ENCODE measurements at places on chromosomes 16 and 17. TPM values are rescaled to one million over a fixed set of nuclear protein-coding genes. Genes with fewer than 3 reads are reported as not detected.

The FBXO39 gene
- total RNA-seq: 0.33 TPM

The IL17C gene
- not detected for total RNA-seq

DNA sequence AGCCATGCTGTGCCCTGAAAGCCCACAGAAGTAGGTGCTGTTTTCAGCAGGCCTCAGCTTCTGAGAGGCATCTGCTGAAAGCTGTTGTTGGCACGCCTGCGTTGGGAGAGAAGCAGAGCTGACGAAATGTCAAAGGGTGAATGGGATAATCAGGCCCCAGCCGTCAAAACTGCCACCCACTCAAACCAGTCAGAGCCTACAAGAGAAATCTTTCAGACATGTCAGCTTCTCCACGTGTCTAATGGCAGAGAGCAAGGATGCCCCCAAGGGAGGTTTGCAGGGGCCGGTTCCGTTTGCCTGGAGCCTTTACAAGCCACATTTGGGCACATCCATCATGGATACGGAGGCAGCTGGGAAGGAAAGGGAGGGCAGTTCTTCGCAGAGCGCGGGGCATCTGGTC lies 568.2 kb upstream of the EEF2KMT start:
- DNase-seq: no peak
- no peak overlapping the region for H3K4me3 ChIP-seq
- no peaks in the 10 kb centered on the region for H3K4me1 ChIP-seq
- no peak overlapping the region for H3K27ac ChIP-seq

DNA sequence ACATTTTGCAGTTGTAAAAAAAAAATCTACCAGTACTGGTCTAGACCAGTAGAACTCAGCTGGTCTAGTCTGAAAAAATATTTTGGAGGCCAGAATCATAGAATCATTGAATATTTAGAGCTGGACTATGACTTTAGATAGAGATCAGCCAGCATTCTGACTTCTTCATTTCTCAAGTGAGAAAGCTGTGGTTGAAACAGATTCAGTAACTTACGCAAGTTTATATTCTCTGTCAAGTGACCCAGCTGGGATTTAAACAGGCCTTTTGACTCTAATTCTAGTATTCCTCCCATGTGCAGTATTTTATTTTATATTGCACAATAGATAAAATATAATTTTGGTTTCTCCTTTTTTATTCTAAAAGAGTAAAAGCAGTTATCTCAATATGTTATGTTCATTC lies 4.9 kb downstream of the TNRC6A start:
- H3K4me1 ChIP-seq: peaks cover 86% of the 10 kb centered on the region
- H3K27me3 ChIP-seq: no peaks in the 10 kb centered on the region
- DNase-seq: no peak
- peaks cover 7% of the 10 kb centered on the region for H3K36me3 ChIP-seq
- no peak overlapping the region for H3K4me3 ChIP-seq
- H3K27ac ChIP-seq: peak overlapping the region; percentile 93

DNA sequence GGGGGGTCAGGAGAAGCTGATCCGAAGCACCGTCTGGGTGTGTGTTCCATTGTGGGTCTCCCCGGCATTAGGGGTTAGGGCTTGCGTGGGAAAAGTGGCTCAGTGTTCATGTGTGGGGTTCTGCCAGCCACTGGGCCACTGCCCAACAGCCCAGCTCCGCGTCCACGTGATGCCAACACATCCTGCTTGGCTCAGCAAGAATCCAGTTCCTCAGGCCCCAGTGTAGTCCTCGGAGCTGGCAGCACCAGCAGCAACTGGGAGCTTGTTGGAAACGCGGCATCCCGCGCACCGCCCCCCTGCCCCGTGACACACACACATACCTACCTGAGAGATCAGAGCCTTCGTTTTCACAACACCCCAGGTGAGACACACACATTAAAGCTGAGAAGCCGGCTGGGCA lies 18.9 kb downstream of the LGALS9 start:
- H3K27ac ChIP-seq: no peak overlapping the region
- H3K4me1 ChIP-seq: peaks cover 7% of the 10 kb centered on the region
- H3K27me3 ChIP-seq: peaks cover 6% of the 10 kb centered on the region

- no peaks in the 10 kb centered on the region for H3K27me3 ChIP-seq
- peak within 1 kb of the TSS; percentile 73 for H3K4me3 ChIP-seq
- H3K27ac ChIP-seq: peak within 1 kb of the TSS; percentile 94
- H3K4me1 ChIP-seq: peaks cover 43% of the 10 kb centered on the region
- DNase-seq: peak; percentile 99
- peaks cover 9% of the 10 kb centered on the region for H3K36me3 ChIP-seq
Observed at GRCh38 chr16:1308977-1309885, at the start of gene UBE2I. UBE2I (plus strand) TSS chr16:1309636; CDS start chr16:1314031, 4,395 bp downstream.

Data from esophagus muscularis mucosa (tissue), 4 donors.